ENCODE measurements at places on chromosomes 6 and 20.

GRCh38 chr20:59598625-59599310, 5.6 kb upstream of the PHACTR3 start:
- peak; percentile 15 for DNase-seq

DNA sequence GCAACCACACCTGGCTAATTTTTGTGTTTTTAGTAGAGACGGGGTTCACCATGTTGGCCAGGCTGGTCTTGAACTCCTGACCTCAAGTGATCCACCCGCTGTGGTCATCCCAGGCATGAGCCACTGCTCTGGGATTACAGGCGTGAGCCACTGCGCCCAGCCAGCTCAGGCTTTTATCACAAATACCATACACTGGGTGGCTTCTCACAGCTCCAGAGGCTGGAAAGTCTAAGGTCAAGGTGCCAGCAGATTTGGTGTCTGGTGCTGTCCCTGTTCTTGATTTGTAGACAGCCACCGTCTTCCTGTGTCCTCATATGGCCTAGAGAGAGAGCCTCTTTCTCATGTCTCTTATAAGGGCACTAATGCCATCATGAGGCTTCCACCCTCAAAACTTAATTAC, 25.9 kb downstream of the SHLD1 start:
- no peak for DNase-seq

GRCh38 chr20:32010101-32010500, at the start of gene CCM2L:
Gene CCM2L, plus strand, starts transcription at chr20:32010438. Its CDS starts 17 bp downstream, at chr20:32010455.
- DNase-seq = no peak

DNA sequence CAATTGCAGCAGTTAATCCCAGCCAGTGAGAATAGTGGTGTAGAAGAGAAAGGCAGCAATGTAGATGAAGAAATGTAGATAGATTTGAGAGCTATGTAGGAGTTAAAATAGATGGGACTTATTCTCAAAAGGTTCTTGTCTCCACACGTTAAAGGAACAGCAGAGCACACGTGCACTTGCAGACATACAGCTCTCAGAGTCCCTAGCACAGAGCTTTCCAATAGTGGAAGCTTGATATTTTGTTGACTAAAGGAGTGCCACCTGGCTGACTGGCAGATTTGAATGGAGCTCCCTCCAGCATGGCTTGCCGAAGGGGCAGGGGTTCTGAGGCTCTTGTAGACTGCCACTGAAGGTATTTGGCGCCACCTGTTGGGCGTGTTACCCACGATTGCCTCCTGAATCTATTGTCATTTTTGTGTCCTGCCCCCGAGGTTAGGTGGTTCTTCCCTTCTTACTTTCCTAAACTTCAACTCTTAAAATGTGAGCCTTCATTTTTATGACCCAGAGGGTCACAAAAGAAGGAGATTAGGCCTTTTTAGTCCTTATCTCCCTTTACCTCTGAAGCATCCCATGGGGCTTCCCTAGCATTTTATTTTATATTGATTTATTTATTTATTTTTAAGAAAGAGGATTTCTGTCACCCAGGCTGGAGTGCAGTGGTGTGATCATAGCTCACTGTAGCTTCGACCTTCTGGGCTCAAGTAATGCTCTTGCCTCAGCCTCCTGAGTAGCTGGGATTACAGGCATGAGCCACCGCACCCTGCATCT, 16.4 kb downstream of the BRD2 start:
- DNase-seq = peak; percentile 90

DNA sequence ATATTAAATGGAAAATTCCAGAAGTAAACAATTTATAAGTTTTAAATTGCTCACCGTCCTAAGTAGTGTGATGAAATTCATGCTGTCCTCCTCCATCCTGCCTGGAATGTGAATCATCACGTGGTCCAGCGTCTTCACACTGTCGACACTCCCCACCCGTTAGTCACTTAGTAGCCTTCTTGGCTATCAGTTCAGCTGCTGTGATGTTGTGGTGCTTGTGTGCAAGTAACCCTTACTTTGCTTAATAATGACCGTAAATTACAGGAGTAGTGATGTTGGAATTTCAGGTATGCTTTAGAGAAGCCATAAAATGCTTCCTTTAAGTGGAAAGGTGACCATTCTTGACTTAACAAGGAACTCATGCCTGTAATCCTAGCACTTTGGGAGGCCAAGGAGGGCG, 25.2 kb downstream of the RIOK1 start:
- no peak for DNase-seq

- DNase-seq = no peak
Measured at GRCh38 chr6:149723771-149724417, 6.0 kb upstream of the LATS1 start.

Measured in stimulated activated CD4-positive, alpha-beta T cell treated with anti-CD3 and anti-CD28 coated beads, Interleukin-12 subunit alpha, Interleukin-12 subunit beta, amount 100 ng/mL, for 24 hours (primary cell).